Epithelial cell of proximal tubule (primary cell): ENCODE measurements at places on chromosomes 12 and 14. TPM values are rescaled to one million over a fixed set of nuclear protein-coding genes. Genes with fewer than 3 reads are reported as not detected.

FOXG1 gene
- total RNA-seq = 0.06 and 0.14 TPM in 2 replicates

LIN7A gene
- 2.2 and 2.3 TPM in 2 replicates for total RNA-seq

KRT83 gene
- not detected in 2 replicates for total RNA-seq

TAS2R42 gene
- not detected in 2 replicates for total RNA-seq

HNRNPC gene
- 755 and 938 TPM in 2 replicates for total RNA-seq

MARK3 gene
- total RNA-seq = 47.5 and 59.3 TPM in 2 replicates

SERPINA9 gene
- total RNA-seq = not detected in 2 replicates

OR6C76 gene
- not detected in 2 replicates for total RNA-seq

FAM90A1 gene
- total RNA-seq = 0.23 TPM in 1 of 2 replicates, not detected in the other

KIF21A gene
- total RNA-seq = 14.5 and 20.5 TPM in 2 replicates

KLRK1 gene
- total RNA-seq = not detected in 2 replicates

FAM222A gene
- total RNA-seq = 0.52 and 2.7 TPM in 2 replicates

ESPL1 gene
- total RNA-seq = 32.0 and 40.1 TPM in 2 replicates

DAZAP2 gene
- 196 and 198 TPM in 2 replicates for total RNA-seq

DNAJC22 gene
- total RNA-seq = 0.40 and 1.0 TPM in 2 replicates

ACYP1 gene
- 25.9 and 66.1 TPM in 2 replicates for total RNA-seq

TSPAN11 gene
- 0.29 and 1.3 TPM in 2 replicates for total RNA-seq

CMA1 gene
- total RNA-seq = not detected in 2 replicates

LRFN5 gene
- total RNA-seq = 1.3 and 1.4 TPM in 2 replicates

ST8SIA1 gene
- 1.0 TPM in 1 of 2 replicates, not detected in the other for total RNA-seq

CYP27B1 gene
- 0.87 and 3.6 TPM in 2 replicates for total RNA-seq

RERGL gene
- not detected in 2 replicates for total RNA-seq

SAMD15 gene
- 0.40 and 0.58 TPM in 2 replicates for total RNA-seq

HOTAIR gene
- 0.14 TPM in 1 of 2 replicates, not detected in the other for total RNA-seq

RNF212B gene
- total RNA-seq = not detected in 2 replicates

OTX2 gene
- not detected in 2 replicates for total RNA-seq

TTC6 gene
- total RNA-seq = 0.80 TPM in 1 of 2 replicates, not detected in the other

PRH2 gene
- not detected in 2 replicates for total RNA-seq

KLRD1 gene
- total RNA-seq = not detected in 2 replicates

CEP83 gene
- 11.1 and 24.0 TPM in 2 replicates for total RNA-seq

KLRC2 gene
- total RNA-seq = 0.36 TPM in 1 of 2 replicates, not detected in the other

UTP20 gene
- 15.6 and 22.3 TPM in 2 replicates for total RNA-seq

CFAP251 gene
- 2.2 and 4.6 TPM in 2 replicates for total RNA-seq

TAS2R7 gene
- total RNA-seq = not detected in 2 replicates

FOXM1 gene
- total RNA-seq = 36.8 and 67.8 TPM in 2 replicates

RNASE8 gene
- not detected in 2 replicates for total RNA-seq

MSRB3 gene
- 4.0 and 11.4 TPM in 2 replicates for total RNA-seq

BEGAIN gene
- 0.51 and 1.4 TPM in 2 replicates for total RNA-seq

ENDOU gene
- total RNA-seq = not detected in 2 replicates

PPM1H gene
- total RNA-seq = 3.9 and 4.2 TPM in 2 replicates

PIANP gene
- total RNA-seq = 0.06 TPM in 1 of 2 replicates, not detected in the other

AQP2 gene
- total RNA-seq = not detected in 2 replicates

TMEM132C gene
- total RNA-seq = not detected in 2 replicates

OVCH1 gene
- not detected in 2 replicates for total RNA-seq

THAP2 gene
- 1.4 and 3.9 TPM in 2 replicates for total RNA-seq

CLEC1A gene
- not detected in 2 replicates for total RNA-seq

HSPB8 gene
- 18.6 and 32.3 TPM in 2 replicates for total RNA-seq

FITM1 gene
- not detected in 2 replicates for total RNA-seq

MANSC4 gene
- not detected in 2 replicates for total RNA-seq
